Stimulated activated CD8-positive, alpha-beta memory T cell treated with anti-CD3 and anti-CD28 coated beads, Interleukin-15, amount 100 ng/mL, for 24 hours (primary cell): ENCODE measurements at places on chromosomes 2 and 18.

DNA sequence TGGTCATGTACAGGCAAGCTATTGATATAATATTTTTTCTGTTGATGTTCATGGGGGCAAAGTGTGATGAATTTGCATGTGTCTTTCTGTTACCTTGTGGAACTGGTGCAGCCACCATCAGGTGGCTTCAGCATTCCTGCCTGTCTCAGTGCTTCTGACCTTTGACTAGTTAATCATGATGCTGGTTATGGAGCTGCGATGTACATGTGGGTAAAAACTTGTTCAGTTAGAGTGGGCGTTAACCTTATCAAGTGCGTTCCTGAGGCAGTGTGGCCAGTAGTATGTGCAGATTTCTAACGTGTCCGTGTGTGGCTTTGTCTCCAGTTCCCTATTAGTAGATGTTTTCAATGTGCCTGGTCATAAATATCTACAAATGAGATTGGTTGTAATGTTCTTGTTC lies 127.4 kb upstream of the ZSWIM2 start:
- DNase-seq: no peak

DNA sequence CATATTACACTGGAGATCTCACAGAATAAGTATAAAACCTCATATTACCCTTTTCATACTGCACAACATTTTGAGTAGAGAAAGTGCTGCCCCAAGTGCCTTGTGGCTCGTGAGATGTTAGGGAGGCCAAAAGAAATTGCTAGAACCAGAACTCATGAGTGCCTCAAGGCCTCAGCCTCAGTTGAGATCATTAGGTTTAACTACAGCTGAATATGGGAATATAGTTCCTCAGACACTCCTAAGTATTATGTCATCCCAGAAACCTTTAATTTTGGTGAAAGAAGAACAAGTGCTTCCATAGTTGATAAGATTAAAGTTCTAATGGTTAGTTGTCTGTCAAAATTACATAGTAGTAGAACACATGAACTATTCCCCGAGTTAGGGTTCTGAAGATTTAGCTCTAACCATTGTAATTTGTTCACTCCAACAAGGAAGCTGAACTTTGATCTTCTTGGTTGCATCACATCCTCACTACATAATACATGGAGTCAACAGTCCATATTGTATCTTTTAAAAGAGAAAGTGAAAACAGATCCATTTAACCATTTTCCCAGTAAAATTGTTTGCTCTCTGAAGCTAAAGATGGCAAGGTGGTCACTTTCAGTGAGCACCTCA lies 9.6 kb upstream of the AQP4 start:
- DNase-seq: no peak

DNA sequence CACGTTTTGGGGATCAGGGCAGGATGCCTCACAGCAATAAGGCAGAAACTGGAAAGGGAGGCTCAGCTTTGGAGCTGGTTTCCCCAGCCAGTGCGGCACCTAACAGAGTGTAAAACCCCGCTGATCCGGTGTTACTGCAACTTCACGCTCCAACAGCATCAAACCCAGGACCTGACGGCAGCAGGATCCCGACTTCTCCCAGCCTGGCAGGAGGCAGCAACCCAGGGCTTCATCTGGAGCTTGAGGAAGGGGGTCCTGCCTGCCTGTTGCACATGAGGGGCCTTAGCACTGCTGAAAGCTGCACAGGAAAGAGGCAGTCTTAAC lies 209.8 kb downstream of the MGAT5 start:
- no peak for DNase-seq

- no peak for DNase-seq
Observed at GRCh38 chr2:160077912-160078810, 15.7 kb upstream of the PLA2R1 start.

DNA sequence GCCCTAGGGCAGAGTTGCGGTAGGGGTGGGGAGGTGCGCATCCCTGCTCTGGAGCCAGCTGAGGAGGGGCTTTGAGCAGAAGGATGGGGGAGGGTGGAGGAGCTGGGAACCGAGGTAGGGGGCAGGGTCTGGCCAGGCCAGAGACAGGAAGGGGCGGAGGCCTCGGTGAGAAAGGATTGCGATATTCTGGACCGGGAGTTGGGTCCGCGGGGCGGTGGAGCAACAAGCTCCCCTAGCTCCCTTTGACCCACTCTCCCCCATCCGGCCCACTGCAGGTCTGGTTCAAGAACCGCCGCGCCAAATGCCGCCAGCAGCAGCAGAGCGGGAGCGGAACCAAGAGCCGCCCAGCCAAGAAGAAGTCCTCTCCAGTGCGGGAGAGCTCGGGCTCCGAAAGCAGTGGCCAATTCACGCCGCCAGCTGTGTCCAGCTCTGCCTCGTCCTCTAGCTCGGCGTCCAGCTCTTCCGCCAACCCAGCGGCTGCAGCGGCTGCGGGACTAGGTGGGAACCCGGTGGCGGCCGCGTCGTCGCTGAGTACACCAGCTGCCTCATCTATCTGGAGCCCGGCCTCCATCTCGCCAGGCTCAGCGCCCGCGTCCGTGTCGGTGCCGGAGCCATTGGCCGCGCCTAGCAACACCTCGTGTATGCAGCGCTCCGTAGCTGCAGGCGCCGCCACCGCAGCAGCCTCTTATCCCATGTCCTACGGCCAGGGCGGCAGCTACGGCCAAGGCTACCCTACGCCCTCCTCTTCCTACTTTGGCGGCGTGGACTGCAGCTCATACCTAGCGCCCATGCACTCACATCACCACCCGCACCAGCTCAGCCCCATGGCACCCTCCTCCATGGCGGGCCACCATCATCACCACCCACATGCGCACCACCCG lies 4.8 kb downstream of the OTX1 start:
- no peak for DNase-seq

DNA sequence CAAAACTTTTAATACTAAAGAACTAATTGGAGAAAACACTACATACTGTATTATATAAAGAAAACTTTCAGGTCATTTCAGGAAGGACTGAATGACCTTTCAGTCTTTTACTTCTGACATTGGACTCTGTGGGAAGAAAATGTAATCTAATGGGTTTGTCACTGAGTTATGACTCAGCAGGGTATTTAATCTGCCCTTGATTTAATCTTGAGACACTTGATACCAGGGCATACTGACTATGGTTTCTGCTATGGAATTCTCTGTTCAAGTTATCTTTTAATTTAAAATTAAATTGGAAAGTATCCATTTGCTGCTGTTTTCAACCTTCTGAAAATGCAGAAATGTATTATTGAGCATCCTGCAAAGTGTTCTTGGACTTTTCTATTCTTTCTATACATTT lies 354.2 kb upstream of the GALNT5 start:
- no peak for DNase-seq

DNA sequence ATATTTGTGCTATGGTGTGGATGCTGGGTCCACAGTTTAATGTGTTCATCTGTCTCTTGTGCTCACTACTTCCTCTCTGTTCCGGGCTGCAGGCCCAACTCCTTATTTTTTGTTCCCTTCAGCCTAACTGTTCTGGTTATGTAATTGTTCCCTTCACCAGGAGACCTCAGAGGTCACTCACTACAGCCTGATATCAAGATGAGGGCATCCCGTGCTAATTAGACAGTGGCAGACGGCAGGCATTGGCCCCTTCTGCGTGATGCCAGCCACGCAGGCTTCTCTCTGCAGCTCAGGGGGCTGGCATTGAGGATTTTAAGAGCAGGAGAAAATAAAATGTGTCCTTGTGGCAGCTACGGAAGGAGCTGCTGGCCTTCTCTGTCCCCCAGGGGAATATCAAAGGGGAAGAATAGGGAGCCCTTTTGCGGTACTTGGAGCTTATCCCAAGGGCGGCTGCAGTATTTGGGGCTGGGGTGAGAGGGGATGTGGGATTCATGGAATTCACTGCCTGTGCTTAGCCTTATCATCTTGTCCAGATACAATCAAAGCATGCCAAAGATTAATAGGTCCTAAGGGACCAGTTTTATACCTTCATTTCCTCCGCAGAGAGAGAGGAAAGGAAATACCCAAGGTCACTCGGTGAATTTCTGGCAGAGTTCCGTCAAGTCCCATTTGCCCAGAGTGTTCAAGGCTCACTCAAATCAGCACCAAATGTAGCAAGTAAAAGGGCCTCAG lies 53.3 kb upstream of the TRIB2 start:
- DNase-seq: no peak

GRCh38 chr2:149175956-149176355 lies 137.5 kb downstream of the LYPD6B start:
- DNase-seq: no peak
